ENCODE measurements at places on chromosomes 12 and 14.

GRCh38 chr12:83015390-83016217 is 328.9 kb downstream of the TMTC2 start:
- peak; percentile 41 for DNase-seq

- peak; percentile 94 for DNase-seq
Measured at GRCh38 chr12:31732926-31733548, 4.2 kb upstream of the AMN1 start.

DNA sequence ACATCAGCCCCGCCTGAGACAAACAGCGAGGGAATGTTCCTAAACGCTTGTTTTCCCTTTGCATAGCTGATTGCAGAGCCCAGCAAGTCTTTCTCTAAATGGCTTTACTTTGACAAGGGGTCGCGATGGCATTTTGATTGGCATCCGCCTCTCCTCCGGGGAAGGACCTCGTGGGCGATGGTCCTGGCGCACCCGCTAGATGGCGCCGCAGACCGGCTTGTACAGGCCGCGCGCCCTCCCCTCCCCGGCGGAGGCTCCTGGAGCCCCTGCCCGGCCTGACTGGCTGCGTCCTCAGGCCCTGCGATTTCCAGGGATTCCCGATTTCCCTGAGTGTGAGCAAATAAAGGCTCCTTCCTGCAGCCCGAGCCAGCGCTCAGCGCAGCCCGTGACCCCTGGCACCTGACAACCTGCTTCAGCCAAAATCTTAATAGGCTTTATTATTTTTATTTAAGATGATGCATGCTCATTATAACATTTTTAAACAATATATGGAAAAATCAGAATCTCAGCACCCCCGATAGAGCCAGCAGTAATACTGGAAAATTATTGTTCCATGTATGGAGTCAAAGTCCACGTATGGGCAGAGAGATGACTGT is 468.3 kb downstream of the AACS start:
- peak; percentile 6 for DNase-seq

DNA sequence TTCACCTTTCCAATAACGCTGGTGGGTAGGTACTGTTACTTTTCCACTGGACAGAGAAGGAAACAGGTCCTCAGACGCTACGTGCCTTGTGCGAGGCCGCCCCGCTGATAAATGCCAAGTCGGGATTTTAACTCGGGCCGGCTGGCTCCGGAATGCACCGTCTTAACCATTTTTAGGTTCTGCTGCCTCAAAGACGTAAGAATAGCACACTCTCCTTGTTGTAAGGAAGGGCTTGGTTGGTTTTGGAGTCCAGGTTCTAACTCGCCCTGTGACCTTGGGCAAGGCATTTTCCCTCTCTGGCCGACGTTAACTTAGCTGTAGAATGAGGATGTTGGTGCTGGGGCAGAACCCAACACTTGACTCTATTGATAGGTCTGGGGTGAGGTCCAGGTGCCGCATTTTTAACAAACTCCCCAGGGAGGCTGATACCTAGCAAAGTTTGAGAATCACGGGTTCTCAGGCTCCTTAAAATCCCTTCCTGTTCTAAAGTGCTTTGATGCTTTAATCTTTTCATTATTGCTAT is 814 bp downstream of the ANKRD13A start:
- peak; percentile 52 for DNase-seq

DNA sequence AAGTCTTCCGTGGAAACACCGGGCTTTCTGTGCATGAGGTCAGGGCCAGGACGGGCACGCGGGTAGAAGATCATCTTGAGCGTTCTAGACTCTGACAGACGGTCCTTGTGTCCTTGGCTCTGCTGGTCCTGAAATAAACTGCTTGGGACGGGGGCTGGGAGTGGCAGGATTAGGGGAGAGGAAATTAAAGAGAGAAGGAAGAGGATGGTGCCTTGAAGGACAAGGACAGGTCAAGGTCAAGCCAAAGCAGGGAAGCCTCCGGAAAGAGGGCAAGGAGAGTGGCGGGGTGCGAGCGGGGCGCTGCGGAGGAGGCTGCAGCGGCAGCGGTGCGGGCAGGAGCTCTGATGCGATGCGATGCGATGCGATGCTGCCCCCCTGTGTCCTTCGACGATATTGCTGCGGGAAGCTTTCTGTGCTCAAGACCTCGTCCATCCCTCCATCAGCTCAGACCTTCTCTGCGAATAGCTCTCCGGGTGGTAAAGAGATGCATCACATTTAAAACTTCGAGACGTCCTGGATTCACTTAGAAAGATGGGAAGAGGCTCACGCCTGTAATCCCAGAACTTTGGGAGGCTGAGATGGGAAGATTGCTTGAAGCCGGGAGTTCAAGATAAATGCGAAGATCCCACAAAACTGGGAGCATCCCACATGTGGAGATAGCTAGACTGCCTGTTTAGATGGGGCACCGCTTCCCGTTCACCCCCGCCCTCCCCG is 110.1 kb upstream of the TMEM132D start:
- DNase-seq, result peak; percentile 45

DNA sequence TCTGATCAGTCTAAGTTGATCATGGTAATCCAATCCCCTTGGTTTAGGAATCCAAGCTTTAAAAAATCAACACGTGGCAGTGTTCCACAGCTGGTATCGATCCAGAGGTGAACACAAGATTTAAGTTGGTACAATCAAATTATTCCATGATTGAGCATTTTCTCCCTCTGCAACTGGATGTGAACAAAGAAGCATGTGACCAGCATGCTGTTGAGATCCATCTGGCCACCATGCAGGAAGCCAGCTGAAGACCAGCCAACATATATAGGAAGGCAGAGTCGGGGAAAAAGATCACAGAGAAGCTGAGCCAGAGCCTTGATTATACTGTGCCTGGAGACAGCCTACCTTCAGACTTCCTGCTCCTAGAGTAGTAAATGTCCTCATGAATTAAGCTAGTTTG is 158.3 kb downstream of the SEC23A start:
- no peak for DNase-seq

DNA sequence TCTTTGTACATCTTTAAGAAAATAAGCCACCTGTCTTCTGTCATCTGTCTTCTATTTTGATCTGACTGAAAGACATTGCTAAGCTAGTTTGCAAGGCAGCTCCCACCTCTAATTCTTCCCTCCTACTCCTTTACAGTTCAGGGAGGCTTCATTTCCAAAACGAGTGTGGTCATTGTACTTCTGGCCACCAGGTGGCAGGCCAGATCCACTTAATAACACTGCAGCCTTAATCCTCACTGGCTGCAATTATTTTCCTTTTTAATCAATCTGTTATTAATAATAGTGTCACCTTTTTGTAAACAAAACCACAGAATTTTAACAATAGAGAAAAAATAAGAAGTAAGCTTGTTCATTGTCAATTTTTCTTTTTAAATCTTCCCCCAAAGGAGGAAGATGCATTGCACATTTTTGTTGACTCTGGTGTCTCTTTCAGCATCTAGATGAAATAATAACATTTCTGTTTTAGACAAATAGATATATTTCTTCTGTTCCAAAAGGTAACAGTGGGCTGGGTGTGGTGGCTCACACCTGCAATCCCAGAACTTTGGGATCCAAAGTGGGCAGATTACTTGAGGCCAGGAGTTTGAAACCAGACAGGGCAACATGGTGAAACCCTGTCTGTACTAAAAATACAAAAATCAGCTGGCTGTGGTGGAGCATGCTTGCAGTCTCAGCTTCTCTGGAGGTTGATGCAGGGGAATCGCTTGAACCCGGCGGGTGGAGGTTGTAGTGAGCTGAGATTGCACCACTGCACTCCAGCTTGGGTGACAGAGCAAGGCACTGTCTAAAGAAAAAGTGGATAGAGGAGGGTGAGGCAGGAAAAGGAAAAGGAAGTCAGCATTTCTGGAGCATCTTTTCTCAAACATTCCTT is 23.3 kb downstream of the GABARAPL1 start:
- peak; percentile 47 for DNase-seq

- DNase-seq, result no peak
Measured at GRCh38 chr12:16303939-16304338, 26.5 kb upstream of the SLC15A5 start.

DNA sequence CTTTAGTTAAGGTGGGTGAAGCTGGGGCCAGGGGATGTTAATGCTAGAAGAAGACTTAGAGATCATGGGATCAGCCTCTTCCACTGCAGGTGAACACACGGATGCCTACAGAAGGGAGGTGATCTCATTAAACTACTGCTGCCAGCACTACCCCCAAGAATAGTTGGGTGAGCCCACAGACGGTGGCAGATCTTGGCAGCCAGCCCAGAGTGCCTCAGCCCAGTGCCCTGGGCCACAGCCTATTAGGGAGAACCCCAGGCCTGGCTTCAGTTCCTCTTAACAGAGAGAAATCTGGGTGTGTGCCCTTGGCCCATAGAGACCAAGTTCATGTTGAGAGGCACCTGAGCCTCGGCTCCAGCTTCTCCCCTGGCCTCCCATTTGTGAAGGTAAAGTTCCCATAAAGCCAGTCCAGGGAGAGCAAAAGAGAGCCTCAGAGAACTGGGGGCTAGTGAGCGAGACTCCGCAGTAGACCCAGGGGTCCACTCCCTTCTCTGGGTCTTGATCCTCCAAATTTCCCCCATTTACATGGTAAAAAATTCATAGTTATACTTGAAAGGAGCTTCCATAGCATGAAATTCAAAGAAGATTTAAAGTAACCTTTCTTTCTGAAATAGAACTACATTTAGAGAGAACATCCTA is 125.0 kb upstream of the CCND2 start:
- DNase-seq, result no peak

- DNase-seq, result no peak
Measured at GRCh38 chr12:7229741-7230140, 40.3 kb downstream of the PEX5 start.

GRCh38 chr14:39843881-39844280 is 411.6 kb upstream of the FBXO33 start:
- DNase-seq, result no peak

DNA sequence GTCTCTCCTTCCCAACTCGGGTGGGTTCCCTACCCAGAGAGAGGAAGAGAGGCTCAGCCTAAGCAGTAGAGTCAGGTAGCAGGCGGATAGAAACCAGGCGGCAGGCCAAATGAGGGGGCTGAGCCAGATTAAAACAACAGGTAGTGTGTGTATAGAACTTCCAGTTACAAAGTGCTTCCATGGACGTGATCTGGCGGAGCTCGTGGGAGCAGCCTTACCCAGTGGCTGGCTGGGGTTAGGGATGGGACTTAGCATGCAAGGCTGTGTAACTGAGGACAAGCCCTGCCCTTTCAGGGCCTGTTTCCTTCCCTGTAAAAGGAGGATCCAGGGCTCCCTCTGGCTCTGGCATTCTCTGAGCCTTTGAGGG is 8.3 kb downstream of the KRT80 start:
- DNase-seq, result no peak

- DNase-seq, result no peak
Measured at GRCh38 chr12:127909041-127909440, 357.9 kb upstream of the TMEM132C start.

- peak; percentile 10 for DNase-seq
Measured at GRCh38 chr12:79515530-79515935, 175.2 kb downstream of the PAWR start.

DNA sequence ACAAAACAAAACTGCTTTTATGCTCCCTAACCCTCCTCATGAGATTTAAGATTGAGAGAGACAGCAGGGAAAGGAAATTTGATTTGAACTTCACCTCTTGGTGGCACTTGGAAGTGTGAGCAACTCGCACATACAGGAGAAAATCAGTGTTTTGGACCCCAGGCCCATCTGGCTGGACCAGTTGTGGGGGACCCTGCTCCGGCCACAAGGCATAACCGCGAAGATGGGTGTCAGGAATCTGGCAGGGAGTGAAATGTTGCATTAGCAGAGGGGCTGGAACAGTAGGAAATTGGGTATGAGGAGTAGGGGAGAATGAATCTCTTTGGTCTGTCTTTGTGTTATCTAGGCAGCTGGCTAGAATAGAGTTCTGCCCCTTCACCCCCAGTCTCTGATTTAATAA is 1.2 kb downstream of the CIROP start:
- DNase-seq, result no peak

DNA sequence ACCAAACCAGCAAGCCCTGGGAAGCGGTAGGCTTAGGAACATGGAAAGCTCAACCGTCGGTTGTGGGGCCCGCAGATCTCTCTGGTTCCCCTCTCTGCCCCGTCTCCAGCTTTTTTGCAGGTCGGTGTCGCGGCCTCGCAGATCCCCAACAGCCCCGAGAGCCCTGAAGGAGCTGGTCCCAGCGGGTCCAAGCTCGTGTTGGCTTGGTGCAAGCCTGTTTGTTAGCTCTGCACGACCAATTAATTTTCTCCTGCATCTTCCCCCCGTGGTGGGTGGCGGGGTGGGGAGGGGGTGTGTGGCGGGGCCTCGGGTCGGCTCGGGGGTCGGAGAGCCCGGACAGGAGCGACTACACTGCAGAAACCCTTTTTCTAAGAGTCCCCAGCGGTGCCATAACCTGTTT is 449 bp upstream of the SLC24A4 start:
- no peak for DNase-seq

- no peak for DNase-seq
Measured at GRCh38 chr14:88271205-88271604, 51.9 kb downstream of the KCNK10 start.

DNA sequence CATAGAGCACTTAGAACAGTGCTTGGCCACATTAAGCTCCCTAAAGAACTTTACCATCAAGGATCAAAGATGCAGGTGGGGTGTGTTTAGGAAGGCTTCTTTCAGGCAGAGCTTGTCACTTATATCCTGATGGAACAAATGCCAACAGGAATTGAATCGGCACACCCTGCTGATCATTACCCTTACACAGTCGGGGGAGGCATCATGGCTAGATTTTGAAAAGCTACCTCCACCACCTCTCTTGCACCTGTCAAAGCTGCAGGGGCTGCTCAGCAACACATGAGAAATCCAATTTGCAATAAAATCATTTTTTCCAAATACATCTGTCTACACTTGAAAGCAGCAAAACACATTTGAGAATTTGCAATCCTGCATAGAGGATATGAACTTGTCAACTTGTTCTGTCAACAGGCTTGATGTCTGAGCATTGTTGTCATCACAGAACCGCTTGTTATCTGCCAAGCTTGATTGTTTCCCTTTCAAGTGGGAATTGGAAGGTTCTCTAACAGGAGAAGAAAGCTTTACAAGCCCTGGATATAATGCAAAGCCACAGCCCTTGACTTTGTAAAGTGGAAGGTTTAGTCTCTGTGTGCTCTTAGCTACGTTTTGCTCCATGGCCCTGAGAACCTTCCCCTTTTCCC is 24.6 kb upstream of the TRIM9 start:
- DNase-seq, result no peak

- DNase-seq, result peak; percentile 34
Measured at GRCh38 chr12:84789184-84789583, 123.4 kb downstream of the SLC6A15 start.

DNA sequence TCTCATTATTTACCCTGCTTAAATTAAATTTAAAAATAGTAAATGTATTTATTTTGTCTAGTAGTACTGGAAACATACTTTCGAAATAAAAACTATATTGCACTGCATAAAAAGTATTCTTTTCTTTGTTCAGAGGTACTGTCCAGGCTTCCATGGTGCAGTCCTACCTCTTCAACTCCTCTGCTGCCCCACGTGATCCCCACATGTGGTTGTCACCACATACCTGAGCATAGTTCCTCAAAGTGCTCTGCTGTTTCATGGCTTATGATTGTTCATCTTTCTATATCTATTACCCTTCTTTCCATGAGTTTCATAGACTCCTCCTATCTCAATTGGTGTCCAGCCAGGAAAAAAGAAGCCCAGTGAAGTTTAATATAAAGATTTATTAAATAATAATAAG is 317.5 kb upstream of the OR4E1 start:
- no peak for DNase-seq

- DNase-seq, result peak; percentile 41
Measured at GRCh38 chr14:46574221-46574977, 77.2 kb downstream of the RPL10L start.

Measured in iris pigment epithelial cell (primary cell).